ENCODE measurements at places on chromosomes 12 and 14.

DNA sequence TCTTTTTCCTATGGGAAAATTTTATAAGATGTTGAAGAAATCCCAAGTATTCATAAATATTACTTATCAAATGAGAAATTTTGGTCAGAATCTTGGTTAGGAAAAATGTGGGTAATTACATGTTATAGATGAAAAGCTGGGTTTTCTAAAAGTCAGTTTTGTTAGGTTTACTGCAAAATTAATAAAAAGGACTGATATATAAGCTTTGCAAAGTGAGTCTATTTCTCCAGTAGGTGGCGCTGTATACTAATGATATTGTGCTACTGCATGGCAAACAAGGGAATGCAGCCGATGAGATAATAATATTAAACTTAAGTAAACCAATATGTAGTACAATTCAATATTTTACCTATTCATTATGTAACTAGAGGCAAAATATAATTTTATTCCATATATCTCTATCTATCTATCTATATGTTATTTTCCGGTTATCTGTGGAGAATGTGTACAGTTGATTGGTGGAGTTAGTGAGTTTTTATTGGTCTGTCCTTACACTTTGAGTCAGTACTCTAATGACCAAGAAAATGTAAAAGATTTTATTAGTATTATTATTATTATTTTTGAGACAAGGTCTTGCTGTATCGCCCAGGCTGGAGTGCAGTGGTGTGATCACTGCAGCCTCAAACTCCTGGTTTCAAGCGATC is 32.9 kb downstream of the MIPOL1 start:
- DNase-seq = no peak

DNA sequence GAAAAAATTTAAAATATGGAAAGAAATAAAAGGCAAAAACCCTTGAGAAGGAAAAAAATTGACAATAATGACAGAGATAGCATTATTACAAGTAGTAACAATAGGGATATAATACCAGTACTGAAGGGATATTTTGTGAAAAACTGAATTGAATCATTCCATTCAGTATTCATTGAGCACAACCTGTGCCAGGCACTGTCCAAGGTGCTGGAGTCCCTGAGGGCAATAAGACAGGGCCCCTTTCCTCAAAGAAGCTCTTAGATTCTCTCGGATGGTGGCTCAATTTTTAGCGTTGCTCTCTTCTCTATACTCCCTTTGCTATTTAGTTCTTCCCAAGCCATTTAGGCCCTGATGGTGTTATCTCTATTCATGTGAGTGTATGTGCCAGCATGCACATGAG is 34.3 kb upstream of the GAS2L3 start:
- DNase-seq = no peak

DNA sequence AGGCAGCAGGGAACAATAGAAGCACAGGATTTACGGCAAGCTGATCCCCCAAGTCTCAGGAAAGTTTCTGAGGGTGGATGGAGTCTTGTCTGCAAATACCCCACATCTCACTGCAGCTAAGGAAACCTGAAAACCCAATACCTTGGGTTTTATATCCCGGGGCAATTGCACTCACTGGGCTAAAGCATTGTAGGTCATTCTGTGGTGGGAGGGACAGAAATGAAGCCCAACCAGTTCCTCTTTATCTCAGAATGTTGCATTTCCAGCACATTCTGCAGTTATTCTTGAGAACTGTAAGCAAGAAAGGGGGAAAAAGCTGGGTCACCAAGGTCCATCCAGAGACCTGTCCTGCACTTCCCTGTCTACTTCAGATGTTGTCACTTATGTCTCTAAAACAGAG is 39.8 kb downstream of the C12orf42 start:
- DNase-seq = no peak

DNA sequence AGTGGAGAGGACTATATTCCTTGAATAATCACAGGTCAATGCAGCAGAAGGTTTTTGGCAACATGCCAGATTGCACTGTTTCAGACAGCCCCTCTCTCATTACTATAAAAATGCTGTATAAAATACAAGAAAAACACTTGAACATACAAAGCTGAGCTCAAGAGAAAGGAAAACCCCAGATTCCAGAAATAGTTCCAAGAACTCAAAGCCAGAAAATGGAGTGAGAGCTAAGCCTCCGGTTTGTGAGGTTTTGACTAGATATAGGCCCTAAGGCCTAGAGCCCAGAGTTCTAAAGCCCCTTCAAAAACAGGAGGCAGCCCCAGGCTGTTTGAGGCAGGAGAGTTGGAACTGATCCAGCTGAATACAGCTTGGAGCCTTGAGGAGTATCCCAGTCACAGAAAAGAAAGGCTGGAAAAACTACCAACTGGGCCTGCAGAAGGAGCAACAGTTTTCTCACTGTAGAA is 29.4 kb upstream of the ACTN1 start:
- no peak for DNase-seq

DNA sequence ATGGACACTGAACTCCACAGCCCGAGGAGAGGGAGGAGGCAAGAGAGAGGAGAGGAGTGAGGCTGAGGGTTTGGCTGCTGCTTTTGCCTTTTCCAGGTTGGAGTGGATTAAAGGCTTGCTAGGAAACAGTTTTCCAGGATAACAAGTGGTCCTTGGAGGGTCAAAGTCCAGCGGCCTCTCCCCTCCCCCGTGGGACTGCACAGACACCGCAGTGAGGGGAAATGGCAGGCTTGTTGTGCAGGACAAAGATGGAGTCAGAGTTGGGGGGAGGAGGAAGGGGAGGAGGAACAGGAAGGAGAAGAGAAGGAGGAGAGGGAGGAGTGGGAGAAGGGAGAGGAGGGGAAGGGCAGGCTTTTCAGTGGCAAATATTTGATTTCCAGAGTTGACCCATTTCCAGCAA is 245.5 kb downstream of the RBM19 start:
- no peak for DNase-seq

DNA sequence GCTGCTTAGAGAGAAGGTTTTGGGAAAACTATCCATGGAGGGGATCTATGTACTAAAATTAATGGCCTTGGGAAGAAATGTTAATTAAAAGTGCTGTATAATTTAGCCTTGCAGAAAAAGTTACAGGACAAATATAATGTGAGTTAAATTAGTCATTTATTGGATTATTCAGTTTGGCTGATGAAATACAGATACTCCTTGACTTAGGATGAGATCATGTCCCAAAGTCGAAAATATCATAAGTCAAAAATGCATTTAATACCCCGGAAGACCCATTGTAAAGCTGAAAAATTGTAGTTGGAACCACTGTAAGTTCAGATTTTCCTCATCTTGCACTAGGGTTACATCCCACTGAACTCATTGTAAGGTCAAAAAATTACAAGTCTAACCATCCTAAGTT is 9.7 kb downstream of the RTRAF start:
- DNase-seq = no peak

- no peak for DNase-seq
These were observed 183.8 kb upstream of the LHX5 start for GRCh38 chr12:113655479-113655878.

- no peak for DNase-seq
These were observed 30.4 kb downstream of the KANSL2 start for GRCh38 chr12:48651681-48652080.

GRCh38 chr12:114671443-114672411 is 12.2 kb downstream of the TBX3 start:
- no peak for DNase-seq

GRCh38 chr14:83909507-83909906 is 1620.4 kb upstream of the FLRT2 start:
- no peak for DNase-seq

DNA sequence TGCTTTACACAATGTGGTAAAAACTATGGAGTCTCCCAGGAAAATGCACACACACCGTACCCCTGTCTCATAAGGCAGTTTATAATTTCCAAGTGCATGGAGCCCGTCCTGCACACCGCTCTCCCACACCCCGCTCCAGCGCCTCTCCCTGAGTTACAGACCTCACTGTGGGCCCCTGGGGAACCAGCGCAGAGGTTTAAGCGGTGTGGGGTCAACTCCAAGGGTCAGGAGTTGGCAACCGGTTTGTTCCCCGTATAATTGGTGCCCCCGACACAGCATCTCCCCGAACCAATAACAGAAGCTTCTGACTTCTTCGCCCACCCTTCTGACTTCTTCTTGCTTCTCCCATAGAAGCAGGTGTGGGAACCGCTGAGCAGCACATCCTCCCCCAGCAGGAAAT is 58.4 kb upstream of the DDX11 start:
- DNase-seq = no peak

- no peak for DNase-seq
These were observed 18.2 kb downstream of the PNMA1 start for GRCh38 chr14:73695997-73696396.

- no peak for DNase-seq
These were observed 48.2 kb downstream of the NELL2 start for GRCh38 chr12:44827832-44828438.

DNA sequence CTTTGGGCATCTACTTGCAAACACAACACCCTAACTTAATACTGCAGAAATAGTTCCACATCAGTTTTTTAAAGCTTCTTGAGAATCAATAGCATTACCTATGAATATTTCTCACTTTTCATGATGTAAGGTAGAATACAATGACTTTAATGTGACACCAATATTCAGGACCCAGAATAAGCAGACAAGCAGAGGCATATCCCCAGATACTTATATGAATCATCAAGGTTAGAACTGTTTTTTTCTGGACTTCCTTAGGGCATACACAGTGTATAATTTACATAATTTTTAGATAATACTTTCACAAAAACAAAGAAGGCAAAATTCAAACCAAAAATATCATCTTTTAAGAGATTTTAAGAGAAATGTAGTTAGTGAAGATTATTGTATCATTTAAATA is 885.8 kb downstream of the FSCB start:
- no peak for DNase-seq

DNA sequence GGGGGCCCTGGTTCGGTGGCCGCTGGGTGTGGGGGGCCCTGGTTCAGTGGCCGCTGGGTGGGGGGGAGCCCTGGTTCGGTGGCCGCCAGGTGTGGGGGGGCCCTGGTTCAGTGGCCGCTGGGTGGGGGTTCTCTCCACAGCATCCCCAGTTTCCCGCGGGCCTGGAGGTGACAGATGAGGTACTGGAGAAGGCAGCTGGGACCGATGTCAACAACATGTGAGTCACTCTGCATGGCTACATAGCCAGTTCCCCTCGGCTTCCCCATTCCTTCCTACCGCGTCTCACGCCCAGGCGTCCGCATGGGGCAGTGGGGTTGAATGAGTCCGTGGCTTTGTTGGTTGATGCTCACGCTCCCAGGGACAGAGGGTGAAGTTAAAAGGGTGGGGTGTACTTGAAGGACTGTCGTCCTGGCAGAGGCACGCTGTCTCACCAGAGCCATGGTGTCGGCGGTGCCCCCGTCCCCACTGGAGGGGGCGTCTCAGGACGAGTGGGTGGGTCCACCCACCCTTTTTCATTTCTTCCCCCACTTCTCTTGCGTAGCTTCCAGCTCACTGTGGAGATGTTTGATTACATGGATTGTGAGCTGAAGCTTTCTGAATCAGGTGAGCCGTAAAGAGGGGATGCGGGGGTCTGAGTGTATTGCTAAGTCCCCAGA is 15.6 kb downstream of the HIP1R start:
- no peak for DNase-seq

DNA sequence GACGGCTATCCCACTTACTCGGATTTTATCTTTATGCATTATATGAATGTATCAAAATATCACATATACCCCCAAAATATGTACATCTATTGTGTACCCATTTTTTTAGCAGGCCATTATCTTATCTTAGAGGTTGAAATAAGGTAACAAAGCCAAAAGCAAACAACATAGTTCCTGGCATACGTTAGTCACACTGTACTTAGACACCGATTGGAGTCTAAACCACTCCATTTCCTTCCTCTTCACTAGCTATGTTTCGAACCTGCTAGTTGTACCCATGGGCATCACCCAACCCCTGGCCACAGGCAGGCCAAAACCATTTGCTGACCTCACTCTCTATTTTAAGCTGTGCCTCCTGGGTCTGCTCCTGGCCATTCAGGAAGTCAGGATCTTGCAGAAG is 66.3 kb downstream of the GRIN2B start:
- no peak for DNase-seq

DNA sequence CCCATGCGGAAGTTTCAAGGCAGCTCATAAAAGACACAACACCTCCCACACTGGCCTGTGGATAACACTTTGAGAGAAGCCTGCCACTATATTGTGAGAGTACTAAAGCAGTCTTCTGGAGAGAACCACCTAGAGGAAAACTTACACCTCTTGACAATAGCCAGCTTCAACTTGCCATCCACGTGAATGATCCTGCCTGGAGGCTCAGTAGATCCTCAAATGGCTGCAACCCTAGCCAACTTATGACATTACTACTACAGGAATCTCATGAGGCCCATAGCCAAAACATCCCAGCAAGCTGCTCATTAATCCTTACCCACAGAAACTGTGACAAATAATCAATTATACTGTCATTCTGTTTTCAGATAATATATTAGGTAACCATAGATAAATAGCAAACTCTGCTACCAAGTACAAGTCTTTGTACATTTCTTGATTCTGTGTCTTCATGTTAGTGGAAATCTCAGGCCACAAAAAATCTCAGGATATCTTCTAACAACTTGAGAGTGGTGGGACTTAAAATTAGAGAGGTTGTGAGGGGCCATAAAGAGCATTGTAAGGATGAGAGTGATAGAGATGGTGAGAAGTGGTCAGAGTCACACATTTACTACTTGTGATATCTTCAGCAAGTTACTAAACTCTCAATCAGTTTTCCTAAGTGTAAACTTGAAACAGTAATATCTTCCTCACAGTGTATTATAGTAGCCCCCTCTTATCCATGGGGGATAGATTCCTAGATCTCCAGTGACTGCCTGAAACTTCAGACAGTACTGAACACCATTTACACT is 368.0 kb downstream of the C12orf50 start:
- DNase-seq = no peak

DNA sequence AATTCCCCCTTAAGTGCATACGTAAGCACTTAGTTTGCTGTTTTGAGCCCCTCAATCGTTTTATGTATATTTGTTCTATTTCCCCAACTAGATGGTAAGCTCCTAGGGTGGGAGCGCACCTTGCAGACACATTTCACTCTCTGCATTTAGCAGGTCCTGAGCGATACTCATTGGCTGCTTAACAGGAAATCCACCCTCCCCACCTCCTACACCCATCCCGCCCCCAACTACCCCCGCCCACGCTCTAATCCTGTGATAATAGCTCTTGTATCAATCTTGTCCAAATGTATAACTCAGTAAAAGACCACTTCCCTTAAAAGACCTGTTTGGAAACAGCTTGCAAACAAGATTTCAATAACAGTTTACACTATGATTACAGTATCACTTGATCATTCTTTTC is 8.1 kb downstream of the LPAR5 start:
- no peak for DNase-seq

DNA sequence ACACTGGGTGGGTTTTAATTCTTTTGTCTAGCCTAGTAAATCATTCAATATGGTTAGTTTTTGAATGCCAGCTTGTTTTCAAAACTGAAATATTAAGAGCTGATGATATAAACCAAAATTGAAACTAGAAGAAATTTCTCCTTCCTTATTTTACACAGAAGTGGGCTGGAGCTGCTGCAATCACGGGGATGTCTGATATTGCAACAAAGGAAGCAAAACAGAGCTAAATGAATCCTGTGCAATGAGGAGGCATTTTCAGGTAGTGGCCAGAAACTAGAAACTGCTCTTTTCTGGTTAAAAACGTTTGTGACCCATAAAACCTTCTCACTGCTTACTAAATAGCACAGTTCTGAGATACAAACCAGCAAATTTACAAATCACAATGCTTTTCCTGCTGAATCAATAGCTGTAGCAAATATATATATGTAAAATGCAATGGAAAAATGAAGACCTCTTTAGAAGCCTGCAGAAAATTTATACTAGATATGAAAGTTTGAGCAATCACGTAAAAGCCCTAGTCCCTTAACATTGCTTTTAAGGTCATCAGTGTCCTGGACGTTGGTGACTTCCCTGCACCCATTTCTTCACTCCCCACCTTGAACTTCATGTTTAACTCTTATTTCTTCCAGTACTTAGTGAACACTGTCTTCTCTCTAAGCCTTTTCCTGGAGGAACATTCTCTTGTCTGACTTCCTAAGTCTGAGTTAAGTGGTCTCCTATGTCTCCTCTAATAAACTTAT is 15.9 kb upstream of the LRRK2 start:
- DNase-seq = no peak
